Regular cardiac myocyte (primary cell): ENCODE measurements at places on chromosomes 7 and 10. TPM values are rescaled to one million over a fixed set of nuclear protein-coding genes. Genes with fewer than 3 reads are reported as not detected.

The IQCE gene
- 5.9 and 7.5 TPM in 2 replicates for total RNA-seq

The ESYT2 gene
- 88.0 and 152 TPM in 2 replicates for total RNA-seq

The ADO gene
- total RNA-seq, result 19.4 and 25.9 TPM in 2 replicates

The MALSU1 gene
- total RNA-seq, result 64.0 and 84.2 TPM in 2 replicates

The ASNS gene
- total RNA-seq, result 26.2 and 42.8 TPM in 2 replicates

The C10orf67 gene
- 0.19 TPM in 1 of 2 replicates, not detected in the other for total RNA-seq

The ASB10 gene
- not detected in 2 replicates for total RNA-seq

The SLC39A12 gene
- total RNA-seq, result not detected in 2 replicates

The AGR3 gene
- not detected in 2 replicates for total RNA-seq

The COBL gene
- not detected in 2 replicates for total RNA-seq

The FIGNL1 gene
- 12.4 and 45.4 TPM in 2 replicates for total RNA-seq

The HOXA9 gene
- total RNA-seq, result not detected in 2 replicates

The IL15RA gene
- 1.7 and 3.7 TPM in 2 replicates for total RNA-seq

The BLNK gene
- total RNA-seq, result 0.28 TPM in 1 of 2 replicates, not detected in the other

The AKR1C1 gene
- 69.3 and 122 TPM in 2 replicates for total RNA-seq

The MRLN gene
- total RNA-seq, result not detected in 2 replicates

The SMKR1 gene
- not detected in 2 replicates for total RNA-seq

The DNAH11 gene
- total RNA-seq, result 4.0 and 7.6 TPM in 2 replicates

The CPA4 gene
- total RNA-seq, result 24.3 and 61.4 TPM in 2 replicates

The MMD2 gene
- total RNA-seq, result not detected in 2 replicates

The GBX1 gene
- total RNA-seq, result not detected in 2 replicates

The ZYX gene
- total RNA-seq, result 18.0 and 24.7 TPM in 2 replicates

The SPDYE1 gene
- not detected in 2 replicates for total RNA-seq

The MOGAT3 gene
- total RNA-seq, result not detected in 2 replicates

The SORCS1 gene
- not detected in 2 replicates for total RNA-seq

The FAM25G gene
- total RNA-seq, result not detected in 2 replicates

The CPA1 gene
- total RNA-seq, result not detected in 2 replicates

The SLC29A4 gene
- total RNA-seq, result 1.3 and 2.5 TPM in 2 replicates
